ENCODE measurements at places on chromosomes 6 and 20. TPM values are rescaled to one million over a fixed set of nuclear protein-coding genes. Genes with fewer than 3 reads are reported as not detected.
A peak's percentile ranks its signal among the peaks of the same experiment; 100 is the strongest.

DNA sequence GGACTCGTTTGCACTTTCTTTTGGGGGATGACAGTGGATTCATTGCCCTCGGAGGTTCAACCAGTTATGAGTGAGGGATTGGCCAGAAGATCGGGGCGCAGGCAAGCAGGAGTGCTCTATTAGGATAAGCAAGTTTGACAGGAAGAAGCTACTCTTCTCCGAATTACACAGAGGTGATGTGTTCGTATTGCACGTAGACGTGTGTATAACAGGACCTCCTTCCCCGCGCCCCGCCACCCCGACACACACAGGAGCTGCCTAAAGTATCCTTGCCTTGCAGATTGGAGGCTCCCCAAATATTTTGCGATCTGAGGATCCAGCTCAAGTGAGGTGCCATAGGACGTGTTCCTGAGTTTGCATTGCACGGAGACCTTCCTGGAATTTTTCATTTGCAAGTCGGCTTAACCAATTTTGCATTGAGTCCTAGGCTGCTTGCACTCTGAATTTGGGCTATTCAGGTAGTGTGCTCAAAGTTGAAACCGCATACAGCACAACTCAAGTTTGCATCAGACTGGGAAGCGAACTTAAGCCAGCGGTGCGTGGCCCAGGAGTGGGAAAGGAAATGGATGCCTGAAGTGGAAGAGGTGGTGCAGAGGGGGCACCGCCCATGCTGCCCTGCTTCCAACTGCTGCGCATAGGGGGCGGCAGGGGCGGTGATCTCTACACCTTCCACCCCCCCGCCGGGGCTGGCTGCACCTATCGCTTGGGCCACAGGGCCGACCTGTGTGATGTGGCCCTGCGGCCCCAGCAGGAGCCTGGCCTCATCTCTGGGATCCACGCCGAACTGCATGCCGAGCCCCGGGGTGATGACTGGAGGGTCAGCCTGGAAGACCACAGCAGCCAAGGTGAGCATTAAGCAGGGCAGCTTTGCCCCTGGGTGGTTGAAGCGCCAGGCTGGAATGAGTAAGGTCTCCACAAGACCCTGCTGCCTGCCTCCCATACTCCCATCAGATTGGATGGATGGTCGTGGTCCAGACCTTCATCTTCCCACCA is 770 bp downstream of the TCF19 start:
- peak; percentile 52 for DNase-seq

DNA sequence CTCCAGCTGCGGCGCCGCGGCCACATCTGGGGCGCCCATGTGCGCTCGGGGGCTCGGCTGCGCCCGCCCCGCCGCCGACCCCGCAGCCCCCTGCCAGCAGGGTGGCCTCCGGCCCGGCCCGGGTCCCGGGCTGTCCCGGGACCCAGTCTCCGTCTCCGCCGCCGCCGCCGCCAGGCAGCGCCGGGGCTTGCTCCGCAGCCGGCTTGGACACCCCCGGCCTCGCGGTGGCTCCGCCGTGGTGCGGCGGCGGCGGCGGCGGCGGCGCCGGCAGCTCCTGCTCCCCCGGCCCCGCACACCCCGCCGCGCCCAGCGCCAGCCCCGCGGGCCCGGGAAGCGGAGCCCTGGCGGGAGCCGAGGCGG is 219 bp downstream of the ISM1 start:
- no peak for DNase-seq

DNA sequence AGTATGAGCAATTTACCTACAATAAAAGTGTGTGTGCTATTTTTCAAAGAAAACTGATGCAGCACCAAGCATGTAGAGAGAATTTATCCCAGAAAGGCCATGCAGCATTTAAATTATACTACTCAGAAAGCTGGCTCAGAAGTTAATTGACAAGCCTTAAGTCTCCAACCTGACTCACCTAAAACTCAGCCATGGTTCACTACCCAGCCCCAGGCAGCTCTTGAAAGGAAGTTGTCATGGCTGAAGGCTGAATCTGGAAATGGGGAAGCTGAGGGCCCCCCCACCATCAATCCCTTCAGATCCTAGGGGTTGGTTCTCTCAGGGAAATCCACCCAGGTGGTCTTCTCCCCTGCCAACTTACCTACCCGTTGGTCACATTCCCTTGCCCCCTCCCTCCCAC is 19.7 kb downstream of the PPIL6 start:
- DNase-seq, result peak; percentile 58

DNA sequence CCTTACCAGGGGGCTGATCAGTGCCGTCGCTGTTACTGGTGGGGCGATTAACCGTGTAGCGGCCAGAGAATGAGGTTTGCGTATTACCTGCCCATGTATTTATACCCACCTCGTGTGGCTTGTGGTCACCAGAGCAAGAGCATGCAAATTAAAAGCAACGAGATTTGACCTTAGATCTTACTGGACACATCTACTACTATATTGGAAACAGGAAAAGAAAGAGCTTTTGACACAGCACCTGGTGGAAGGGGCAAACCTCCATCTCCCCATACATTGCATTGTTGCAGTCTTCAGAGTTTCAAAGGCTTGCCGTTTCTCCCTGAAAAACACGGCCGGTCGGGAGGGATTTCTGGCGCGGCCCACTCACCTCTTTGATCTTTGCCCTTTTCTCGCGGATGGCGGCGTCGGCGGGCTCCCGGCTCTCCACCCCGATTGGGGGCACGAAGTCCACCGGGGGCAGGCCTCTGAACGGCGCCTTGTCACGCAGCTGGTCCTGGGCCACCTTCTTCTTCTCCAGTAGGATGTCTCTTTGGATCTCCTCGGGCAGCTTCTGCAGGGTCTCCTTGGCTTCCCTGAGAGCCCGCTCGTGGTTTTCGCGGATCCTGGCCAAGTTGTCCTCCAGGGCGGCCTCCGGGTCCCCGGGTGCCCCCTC is 1.3 kb downstream of the MAN1A1 start:
- DNase-seq, result no peak

GRCh38 chr20:25697132-25697446 is 436 bp upstream of the ZNF337 start:
- no peak for DNase-seq

GRCh38 chr6:43616725-43617472 is 12.2 kb downstream of the GTPBP2 start:
- DNase-seq, result no peak

DNA sequence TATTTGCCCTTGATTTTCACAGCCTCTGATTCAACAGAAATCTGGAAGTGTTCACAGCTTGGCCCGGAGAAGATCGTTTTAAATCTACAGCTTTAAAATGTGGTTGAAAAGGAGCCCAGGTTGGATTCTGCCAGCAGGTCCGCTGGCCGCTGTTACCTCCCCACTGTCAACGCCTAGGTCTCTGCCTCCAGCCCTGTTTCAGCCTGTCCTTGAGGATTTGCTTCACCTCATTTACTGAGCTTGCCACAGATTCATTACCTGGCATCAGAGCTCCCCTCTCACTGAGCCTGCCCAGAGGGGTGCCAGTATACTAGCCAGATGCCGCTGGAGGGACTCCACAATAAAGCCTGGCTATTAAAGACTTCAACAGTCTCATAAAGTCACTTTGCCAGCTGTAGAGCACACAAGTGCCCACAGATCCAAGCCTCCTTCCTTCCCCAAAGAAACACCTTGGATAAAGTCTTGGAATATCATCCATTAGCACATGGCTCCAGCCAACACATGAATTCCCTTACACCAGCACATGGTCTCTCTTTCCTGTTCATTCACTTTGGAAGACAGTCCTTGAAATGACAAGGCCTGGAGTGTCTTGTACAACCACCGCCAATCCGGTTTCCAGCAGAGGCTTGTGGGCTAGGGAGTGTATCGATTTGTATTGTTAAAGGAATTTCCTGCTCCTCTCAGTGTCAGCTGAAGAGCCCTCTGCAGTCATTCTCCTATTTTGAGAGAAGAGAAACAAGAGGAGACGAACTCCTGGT is 9.5 kb upstream of the NR2E1 start:
- DNase-seq, result no peak

- no peak for DNase-seq
These were observed 845.4 kb downstream of the HACE1 start for GRCh38 chr6:104014163-104014959.

DNA sequence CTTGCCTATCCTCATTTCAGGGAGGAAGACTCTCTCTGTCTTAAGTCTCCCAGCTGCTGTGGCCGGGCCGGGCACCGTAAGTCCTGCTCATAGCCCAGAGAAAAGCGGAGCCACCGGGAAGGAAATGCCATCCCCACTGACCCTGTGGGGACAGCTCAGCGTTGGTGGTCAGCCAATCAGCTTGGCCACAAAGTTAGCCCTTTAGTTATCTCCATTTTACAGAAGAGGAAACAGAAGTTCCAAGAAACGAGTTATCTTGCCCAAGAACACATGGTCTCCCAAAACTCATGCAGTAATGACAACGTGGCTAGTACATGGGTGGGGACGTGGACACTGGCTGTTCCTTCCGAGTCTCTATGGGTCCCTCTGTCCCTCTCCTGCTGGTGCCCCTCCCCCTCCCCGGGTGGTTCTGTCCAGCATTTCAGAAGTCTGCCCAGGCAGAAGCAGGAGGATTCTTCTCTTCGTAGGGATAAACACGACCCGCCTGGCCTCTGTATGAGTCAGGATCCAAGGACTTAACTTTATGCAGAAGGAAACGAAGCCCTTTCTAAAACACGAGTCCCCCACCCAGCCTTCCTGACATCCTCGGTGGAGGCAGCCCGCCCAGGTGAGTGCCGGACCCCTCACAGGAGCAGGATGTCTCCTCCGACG is 273.8 kb downstream of the CDH4 start:
- DNase-seq, result peak; percentile 35

DNA sequence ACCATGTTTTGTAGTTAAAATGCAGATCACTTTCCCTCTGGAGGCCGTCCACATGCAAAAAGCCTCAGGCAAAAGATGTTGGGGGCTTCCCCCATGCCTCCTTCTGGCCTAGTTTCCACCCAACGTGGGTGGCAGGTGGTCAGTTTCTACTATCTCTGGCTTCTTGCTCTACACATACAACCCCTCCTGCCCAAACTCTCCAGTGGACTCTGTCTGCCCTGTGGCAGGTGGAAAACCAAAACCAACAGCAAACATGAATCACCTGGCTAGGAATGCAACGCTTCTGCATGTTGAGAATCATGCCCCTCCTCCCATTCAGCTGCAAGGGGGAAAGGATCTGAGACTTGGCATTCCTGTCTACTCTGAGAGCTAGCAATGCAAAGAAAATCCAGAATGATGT is 94.8 kb downstream of the MBOAT1 start:
- peak; percentile 58 for DNase-seq

- DNase-seq, result no peak
These were observed 46.4 kb downstream of the PTPRA start for GRCh38 chr20:2919518-2920245.

DNA sequence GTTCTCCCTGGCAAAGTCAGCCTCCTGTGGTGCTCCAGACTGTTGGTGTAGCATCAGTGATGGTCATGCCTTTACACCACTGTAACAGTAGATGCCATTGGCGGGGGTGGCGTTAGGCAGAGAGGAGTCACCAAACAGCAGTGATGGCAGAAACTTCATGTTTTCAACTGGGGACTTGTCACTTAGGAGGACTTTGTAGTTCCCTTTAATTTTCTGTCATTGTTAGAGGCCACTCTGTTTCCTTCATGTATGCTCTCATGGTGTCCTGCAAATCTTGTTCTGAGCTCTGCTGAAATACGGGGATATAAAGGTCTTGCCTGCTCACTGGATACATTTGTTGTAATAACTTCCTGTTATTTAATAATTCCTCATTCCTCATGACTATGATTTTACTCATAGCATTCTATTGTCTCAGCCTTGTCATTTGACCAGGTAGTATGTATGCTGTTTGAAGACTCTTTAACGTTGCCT is 4.6 kb downstream of the MAP3K4 start:
- no peak for DNase-seq

GRCh38 chr6:149903938-149904611 is 6.2 kb upstream of the RAET1E start:
- no peak for DNase-seq

DNA sequence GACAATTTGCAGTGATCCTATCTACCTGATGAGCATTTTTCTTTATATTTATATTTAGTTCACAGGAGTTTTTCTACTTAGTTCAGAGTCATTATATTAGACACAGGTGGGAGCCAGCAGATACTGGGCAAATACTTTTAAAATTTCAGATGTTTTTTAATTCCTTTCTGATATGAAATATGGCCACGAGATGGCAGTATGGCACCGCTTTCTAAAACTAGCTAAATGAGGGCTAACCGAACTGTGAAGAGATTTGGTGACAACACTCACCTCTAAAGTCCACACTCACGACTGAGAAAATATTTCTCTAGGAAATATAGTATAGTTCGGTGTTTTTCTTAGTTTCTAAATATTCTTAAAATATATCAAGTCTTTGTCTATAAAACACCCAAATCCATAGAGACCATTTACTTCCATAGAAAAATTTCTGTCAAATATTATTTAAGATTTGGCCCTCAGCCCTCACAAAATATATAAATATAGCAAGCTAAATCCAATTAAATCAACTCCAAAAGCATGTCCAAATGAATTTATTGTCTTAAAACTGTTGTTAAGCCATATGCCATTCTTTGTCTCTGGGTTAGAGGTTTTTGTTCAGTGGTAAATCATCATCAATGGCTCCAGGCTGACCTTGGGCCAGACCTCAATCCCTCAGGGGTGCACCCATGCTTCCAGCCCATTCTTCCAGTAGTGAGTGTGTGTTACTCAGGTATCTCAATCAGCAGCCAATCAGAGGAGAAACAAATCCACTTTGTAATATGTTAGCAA is 63.6 kb downstream of the HUS1B start:
- DNase-seq, result peak; percentile 51

DNA sequence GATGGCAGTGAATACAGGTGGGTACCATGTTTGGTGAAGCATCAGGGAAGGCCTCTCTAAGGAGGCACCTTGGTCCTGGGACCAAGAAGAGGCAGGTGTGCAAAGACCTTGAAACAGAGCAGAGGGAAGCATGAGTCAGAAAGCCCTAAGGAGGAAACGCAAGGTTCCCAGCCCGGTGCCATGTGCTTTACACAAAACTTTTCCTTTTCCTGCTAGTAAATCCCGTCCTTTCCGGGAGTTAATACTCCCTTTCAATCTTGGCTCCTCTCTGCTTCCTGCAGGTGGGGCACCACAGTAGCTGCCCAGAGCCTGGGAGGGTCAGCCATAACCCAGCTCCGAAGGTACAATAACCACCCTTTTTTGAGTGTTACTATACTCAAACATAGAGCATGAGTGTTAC is 19.4 kb upstream of the SLC23A2 start:
- no peak for DNase-seq

DNA sequence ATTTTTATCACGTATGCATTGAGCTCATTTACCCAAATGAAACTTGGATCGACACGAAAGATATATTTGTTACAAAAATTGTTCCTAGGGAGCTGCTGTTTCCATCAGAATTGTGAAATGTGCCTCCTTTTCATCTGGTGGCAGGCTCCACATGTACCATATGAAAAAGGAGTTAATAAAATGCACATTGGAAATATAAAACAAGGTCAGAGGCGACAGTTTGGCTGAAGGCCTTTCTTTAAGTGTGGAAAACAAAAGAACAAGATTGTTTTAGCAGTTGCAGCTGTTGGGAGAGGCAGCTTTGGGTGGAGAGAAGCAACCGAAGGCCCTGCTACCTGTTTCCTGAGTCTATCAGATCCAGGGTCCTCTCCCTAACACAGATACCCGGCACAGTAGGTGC is 334.5 kb upstream of the NT5E start:
- no peak for DNase-seq

The PDRG1 gene
- 9.7 TPM for total RNA-seq

The CCN6 gene
- total RNA-seq, result not detected

The PNPLA1 gene
- not detected for total RNA-seq

The MLN gene
- total RNA-seq, result not detected

The RIMS4 gene
- total RNA-seq, result 2.0 TPM

The BPHL gene
- 20.4 TPM for total RNA-seq

Measured in Daoy (cell line).